ENCODE measurements at places on chromosomes 4 and X. TPM values are rescaled to one million over a fixed set of nuclear protein-coding genes. Genes with fewer than 3 reads are reported as not detected.

GRCh38 chr4:136865526-136865925 lies 666.8 kb downstream of the PCDH18 start:
- H3K4me1 ChIP-seq = no peaks in the 10 kb centered on the region
- no peak overlapping the region for H3K4me3 ChIP-seq
- DNase-seq = no peak
- no peaks in the 10 kb centered on the region for H3K36me3 ChIP-seq

- H3K4me1 ChIP-seq = no peaks in the 10 kb centered on the region
- no peak overlapping the region for H3K27ac ChIP-seq
- no peaks in the 10 kb centered on the region for H3K27me3 ChIP-seq
These were observed 162.7 kb upstream of the GALNTL6 start for GRCh38 chr4:171650543-171650942.

NWD2 gene
- 0.01 TPM for polyA plus RNA-seq

GRCh38 chr4:147789596-147789995 lies 57.7 kb downstream of the ARHGAP10 start:
- H3K4me1 ChIP-seq = peaks cover 28% of the 10 kb centered on the region
- H3K4me3 ChIP-seq = no peak overlapping the region
- no peaks in the 10 kb centered on the region for H3K36me3 ChIP-seq
- no peaks in the 10 kb centered on the region for H3K27me3 ChIP-seq
- DNase-seq = no peak

DNA sequence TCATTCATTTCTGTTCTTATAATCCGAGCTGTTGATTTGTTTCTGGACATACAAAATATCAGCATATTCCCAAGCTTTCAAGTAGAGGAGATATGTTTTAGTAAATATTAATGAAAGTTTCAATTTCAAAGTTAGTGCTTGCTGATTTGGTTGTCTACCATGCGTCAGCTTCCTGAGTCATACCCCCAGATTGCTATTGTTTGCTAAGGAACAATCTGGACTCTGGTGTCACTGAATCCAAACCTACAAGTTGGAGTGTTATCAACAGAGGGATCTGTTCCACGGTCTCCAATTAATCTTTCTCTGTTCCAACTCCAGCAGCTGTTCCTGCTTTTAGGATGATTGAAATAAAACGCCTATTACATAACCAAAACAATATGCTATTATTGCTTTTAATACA lies 96.1 kb upstream of the FAM9A start:
- DNase-seq = no peak
- no peak overlapping the region for H3K4me3 ChIP-seq
- H3K27me3 ChIP-seq = no peaks in the 10 kb centered on the region
- H3K27ac ChIP-seq = no peak overlapping the region
- H3K4me1 ChIP-seq = no peaks in the 10 kb centered on the region
- H3K36me3 ChIP-seq = no peaks in the 10 kb centered on the region

PAGE4 gene
- polyA plus RNA-seq = 8.0 TPM

DNA sequence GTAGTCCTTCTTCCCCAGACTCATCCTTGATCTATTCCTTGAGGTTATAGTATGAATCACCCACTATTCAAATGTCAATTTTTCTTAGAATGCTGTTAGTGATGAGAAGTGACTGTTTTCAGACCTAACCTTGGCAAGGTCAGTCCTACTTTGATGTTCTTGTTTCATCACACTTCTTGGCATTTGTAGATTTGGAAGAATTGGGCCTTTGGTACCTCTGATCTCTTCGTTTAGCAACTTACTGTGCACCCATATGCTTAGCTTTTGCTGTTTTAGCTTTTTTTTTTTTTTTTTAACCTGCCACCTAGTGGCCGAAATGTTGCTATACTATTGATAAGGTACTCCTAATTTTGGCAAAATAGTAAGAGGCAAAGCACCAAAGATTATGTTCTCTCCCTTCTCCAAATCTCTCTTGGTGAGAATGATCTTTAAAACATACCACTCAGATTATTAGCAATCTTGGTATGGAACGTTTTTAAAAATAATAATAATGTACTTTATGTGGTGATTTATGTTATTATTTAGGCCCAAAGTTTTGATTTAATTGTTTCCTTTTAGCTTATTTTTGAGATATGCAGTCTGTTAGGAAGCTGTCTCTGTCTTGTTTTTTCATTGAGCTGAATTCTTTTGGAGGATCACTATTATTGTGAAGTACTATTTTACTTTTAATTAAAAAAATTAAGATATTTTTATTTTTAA lies 16.6 kb downstream of the DCK start:
- DNase-seq = no peak
- H3K4me1 ChIP-seq = no peaks in the 10 kb centered on the region
- no peak overlapping the region for H3K4me3 ChIP-seq
- no peaks in the 10 kb centered on the region for H3K36me3 ChIP-seq
